Large intestine (tissue), 12 donors: ENCODE measurements at places on chromosomes 7 and 10.

DNA sequence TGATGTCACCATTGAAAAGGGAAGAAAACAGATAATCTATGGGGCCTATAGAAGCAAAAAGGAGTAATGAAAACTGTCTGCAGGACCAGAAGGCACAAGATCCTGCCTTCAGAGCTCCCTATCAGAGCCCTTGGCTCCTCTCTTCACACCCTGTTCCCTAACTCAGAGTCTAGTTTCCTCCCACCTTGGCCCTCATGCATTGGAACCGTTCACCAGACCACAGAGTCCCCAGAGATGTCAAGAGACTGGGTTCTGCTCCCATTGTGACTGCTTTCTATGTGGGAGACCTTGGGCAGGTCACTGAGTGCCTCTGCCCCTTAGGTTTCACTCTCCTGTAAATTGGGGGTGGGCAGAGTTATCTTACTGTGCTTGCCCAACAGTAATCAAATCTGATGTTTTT is 80.1 kb upstream of the RPA3 start:
- DNase-seq = no peak

- peak; percentile 47 for DNase-seq
Measured at GRCh38 chr10:135132-135600, at the start of gene ZMYND11. Gene ZMYND11, plus strand, starts transcription at chr10:135455. Its CDS starts 44,558 bp downstream, at chr10:180013.

- no peak for DNase-seq
Measured at GRCh38 chr10:132839061-132839460, 53.1 kb upstream of the NKX6-2 start.

DNA sequence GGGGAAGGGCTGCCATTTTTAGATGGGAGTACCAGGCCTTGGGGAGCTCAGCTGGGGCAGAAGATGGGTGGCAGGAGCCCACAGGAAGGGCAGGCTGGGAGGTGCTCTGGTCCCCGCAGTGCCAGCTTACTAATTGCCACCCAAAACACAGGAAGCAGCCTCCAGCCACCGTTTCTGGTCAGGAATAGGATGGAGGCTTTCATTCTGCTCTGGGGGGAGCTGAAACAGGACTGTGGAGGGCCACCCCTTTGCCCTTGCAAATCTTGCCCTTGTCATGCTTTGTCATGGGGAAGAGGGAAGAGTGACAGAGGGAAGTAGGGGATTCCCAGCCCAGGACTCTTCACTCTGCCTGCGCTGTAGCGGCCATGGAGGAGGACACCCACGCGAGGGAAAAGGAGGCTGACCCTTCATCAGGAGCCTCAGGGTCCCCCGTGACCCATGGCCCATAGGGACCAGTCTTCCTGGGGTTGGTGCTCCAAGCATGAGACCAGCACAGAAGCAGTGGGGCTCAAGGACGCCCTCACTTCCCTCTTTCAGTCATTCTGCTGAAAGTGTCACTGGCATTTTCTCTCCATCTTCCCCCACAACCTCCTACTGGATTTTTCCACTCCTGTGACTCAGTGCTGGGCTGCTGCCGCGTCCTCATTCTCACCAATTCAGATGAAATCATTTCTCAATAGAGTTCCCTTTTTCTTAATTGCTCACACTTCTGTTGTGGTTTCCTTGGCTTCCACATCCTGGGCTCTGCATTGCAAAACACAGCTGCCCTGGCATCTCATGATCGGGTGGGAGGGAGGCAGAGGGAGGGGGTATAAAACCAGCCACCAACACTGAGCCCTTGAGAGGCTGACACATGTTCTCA is 61.9 kb downstream of the MKI67 start:
- DNase-seq = no peak

DNA sequence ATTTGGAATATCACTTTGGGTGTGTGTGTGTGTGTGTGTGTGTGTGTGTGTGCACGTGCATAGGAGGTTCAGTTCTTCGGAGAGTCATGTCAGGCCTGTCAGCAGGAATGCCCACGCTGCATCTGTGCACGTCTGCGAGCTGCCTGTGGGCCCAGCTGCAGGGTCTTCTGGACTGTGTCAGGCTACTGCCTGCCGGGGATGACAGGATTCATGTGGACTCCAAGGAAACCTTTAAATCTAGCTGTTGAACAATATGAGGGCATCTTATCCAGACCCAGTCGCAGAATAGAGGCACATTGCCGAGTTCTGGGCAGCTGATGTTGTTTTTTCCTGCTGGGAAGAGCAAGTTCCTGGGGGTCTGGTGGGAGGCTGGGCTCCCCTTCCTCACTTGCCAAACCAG is 19.0 kb downstream of the AQP1 start:
- peak; percentile 31 for DNase-seq

DNA sequence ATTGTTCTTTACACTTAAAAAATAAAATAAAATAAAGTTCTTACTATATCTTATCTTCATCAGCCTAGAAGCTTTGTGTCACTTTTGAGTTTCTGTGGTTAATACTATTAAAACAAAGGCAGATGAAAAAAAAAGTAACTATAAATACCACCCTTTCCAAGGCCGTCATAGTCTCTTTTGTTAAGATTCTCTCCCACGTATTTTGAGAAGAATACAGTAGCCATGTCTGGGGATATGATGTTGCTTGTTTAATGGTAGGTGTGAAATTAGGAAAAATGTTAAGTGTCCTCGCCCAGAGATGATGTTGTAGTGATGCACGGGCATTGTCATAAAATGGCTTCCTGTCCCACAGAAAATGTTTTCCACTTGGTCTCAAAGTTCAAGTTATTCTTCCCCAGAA is 223.9 kb downstream of the NEBL start:
- DNase-seq = no peak

DNA sequence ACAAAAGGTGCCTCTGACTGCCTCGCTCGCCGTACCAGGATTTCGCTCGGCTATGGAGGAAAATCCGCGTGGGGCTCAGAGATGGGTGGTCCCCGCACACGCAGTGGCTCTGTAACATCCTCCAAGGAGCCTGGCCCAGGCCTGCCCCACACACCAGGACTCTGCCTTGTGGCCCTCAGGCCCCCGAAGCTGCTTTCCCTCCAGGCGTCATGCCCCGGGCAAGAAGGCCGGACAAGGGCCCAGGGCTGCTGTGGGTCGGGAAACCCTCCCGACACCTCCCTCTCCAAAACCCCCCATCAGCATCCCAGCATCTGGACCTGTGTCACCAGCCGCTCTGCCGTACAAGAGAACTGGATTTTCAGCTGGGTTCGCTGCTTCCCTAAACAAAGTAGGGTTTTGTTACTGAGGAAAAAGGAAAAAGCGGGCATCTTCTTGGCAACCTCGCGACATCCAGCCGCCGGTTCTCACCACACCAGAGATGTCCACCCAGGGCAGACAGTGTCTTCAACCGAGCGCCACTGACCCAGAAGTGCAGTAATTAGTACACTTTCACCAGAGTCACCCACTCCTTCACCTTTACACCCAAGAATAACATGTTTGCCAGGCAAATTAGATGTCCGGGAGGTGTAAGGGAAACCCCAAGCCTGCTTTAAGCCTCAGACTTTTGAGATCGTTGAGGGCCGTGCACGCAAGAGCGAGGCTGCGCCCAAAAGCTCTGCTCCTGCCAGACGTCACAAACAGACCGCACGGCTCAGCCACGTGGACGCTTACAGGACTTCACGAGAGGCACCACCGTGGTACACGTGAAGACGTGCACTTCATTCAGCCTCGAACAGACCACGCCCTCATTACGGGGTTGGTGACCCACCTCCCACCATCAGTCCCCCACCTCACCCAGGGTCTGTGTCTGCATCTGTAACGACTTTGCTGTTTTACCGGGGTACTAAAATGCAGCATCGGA is 62.2 kb downstream of the DIP2C start:
- no peak for DNase-seq

- no peak for DNase-seq
Measured at GRCh38 chr10:127576740-127577161, 27.6 kb downstream of the NPS start.

DNA sequence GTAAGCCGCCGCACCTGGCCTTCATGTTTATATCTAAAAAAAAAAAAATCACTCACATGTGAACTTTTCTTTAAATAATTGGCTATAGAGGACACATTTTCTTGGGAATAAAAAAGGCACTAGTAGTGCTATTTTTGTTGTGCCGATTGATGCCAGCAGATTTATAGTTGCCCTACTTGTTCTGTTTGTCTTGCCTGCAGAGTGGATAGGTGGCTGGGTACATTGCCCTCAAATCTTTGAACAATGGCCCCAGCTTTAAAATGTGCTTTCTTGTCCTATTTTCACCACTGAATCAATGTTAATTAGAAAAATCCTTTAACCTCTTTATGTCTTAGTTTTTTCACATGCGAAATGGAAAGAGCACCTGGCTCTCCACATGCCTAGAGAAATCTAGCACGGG is 30.1 kb upstream of the ZNRF2 start:
- no peak for DNase-seq
